ENCODE measurements at places on chromosomes 13 and 19. TPM values are rescaled to one million over a fixed set of nuclear protein-coding genes. Genes with fewer than 3 reads are reported as not detected.

RNF6 gene
- total RNA-seq: 28.9 TPM

TEX29 gene
- not detected for total RNA-seq

- H3K27me3 ChIP-seq: peaks cover 22% of the 10 kb centered on the region
- no peak for DNase-seq
- H3K27ac ChIP-seq: no peak overlapping the region
- H3K36me3 ChIP-seq: peaks cover 23% of the 10 kb centered on the region
- H3K4me3 ChIP-seq: peak overlapping the region; percentile 37
Measured at GRCh38 chr19:19204181-19204580, 967 bp upstream of the NR2C2AP start.

DNA sequence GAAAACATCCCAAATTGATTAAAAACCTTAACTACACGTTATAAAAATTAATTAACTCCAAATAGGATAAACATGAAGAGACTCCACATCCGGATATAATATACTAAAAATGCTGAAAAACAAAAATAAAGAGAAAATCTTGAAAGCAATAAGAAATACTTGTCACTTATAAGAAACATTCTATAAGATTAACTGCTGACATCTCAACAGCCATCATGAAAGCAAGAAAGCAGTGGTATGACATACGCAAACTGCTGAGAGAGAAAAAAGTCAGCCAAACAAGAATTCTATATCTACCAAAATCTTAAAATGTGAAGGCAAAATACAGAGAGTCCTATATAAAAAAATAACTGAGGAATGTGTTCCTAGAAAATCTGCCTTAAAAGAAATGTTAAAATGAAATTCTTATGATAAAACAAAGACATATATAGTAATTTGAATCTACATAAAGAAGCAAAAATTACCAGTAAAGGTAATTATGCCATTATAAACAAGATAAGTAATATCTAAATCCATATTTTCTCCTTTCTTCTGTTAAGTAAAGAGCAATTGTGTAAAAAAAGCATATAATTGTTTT lies 1851.1 kb downstream of the PCDH9 start:
- H3K4me1 ChIP-seq: no peaks in the 10 kb centered on the region
- no peaks in the 10 kb centered on the region for H3K27me3 ChIP-seq
- no peak overlapping the region for H3K4me3 ChIP-seq

Data from Calu3 (cell line).